ENCODE measurements at places on chromosomes 6 and 20.
A peak's percentile ranks its signal among the peaks of the same experiment; 100 is the strongest.

GRCh38 chr20:7924692-7925091 lies 15.6 kb downstream of the HAO1 start:
- no peak for DNase-seq

- no peak for DNase-seq
These were observed 1.6 kb downstream of the PSMA7 start for GRCh38 chr20:62141397-62142251.

- DNase-seq, result no peak
These were observed 153.6 kb downstream of the CD83 start for GRCh38 chr6:14270925-14271788.

DNA sequence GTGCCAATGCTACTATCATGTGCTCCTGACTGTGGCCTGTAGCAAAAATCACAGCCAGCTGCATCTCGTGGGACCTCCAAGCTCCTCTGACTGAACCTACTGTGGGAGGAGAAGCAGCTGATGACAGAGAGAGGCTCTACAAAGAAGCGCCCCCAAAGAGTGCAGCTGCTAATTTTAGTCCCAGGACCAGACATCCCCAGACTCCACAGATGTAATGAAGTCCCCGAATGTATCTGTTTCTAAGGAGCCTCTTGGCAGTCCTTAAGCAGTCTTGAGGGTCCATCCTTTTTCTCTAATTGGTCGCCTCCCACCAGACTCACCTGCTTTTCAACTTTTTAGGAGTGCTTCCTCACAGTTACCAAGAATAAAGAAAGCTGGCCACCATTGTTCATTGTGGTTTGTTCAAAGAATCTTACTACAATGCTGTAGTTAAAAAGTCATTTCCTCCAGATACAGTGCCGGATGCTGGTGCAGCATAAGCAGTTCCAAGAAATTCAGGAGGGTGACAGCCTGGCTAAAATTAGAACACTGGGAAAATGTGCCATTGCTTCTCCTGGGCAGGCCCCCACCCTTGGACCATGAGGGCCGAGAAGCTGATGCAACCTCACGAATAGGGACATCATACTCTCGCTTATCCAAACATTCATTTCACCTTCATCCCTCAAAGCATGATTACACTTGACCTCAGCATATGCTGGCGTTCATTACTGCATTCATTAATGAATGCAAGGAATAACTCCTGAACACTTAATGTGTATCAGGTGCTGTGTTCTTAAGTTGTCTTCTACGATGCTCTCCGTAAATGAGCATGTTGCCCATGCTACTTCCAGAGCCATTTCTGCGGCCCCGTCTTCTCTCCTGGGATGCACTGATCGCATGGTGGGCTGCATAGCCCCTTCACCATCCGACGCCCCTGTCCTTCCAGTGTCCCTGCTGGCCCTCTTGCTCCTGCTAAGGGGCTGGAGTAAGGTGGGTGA lies 66.4 kb downstream of the LY86 start:
- DNase-seq, result no peak

- DNase-seq, result peak; percentile 67
These were observed 137.8 kb downstream of the BTBD9 start for GRCh38 chr6:38501931-38502330.

DNA sequence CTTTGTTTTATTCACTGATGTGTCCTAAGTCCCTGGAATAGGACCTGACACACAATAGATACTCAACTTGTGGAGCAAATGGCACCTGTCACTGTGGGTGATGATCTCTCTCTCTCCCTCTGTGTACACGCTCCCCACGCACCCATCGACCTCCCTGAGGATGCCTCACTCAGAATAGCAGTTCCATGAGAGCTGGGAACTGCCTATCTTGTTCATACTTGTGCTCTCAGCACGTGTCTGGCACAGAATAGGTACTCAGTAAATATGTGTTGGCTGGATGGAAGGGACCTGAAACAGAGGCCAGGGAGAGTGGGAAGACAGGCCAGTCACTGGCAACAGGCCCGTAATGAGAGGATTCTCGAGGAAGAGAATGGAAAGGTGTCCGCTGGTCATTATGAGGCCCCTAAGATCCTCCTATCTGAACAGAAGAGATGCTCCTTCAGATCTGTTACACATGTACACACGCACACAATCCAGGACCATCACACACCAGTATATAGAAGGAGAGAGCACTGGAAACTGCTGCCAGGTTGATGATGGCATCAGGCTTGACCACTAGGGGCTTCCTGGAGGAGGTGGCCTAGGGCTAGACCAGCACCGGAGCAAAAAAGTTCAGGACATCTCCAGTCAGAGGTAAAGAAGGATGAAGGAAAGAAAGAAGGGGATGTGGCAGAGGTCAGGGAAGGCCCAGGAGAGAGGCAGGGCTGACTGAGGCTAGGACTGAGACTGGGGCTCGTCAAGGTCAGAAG lies 30.9 kb downstream of the VEGFA start:
- DNase-seq, result no peak

- DNase-seq, result peak; percentile 31
These were observed 193.1 kb upstream of the SHLD1 start for GRCh38 chr20:5557123-5557522.

- DNase-seq, result no peak
These were observed 83.4 kb downstream of the BMP6 start for GRCh38 chr6:7809346-7809745.

DNA sequence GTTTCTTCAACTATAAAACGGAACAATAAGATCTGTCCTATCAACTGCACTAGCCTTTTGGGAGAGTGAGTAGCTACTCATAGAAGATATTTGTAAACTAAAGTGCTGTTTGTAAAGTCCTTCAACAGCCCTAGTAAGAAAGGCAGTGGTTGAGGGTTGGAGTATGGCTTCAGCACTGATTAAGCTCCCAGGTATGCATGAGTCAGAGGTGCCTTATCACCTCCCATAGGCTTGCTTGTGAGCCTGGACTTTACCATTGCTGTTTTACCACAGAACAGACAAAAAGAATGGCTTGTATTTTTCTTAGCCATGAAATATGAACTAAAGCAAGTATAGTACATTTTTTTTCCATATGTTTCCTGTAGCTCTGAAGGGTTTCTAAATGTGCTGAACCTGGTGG lies 44.1 kb downstream of the SAMD3 start:
- DNase-seq, result no peak

DNA sequence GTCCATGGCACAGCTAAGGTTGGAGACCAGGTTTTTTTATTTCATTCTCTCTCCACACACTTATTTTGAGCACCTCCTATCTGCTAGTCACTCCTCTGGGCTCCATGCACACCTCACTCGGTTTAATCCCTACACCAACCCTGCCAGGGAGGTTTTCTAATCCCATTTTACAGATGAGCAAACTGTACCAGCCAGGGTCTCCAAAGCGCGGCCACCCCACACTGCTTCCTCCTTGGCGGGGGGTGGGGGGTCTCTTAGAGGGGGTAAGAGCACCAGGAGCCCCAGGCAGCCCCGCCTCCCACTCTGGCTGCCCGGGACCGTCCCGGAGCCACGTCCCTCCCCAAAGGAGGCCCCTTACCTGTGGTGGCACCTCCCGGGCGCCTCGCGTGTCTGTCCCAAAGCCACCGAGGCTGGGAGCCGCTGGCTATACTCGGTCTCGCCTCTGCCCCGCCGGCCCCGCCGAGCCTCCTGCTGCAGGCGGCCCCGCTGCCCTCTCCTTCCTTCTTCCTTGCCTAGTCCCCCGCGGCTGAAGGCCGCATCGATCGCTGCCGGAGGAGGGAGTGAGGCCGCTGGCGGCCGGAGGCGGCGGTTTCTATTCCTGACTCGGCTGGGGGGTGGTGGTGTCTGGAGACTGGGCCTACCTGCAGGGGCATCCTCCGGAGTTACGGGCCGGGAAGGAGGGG lies at the start of gene KCNS1:
Gene KCNS1 (minus strand): TSS at position 565 of the 683 bp plus-strand sequence. CDS start 1,891 bp downstream, outside the sequence.
- DNase-seq, result no peak

DNA sequence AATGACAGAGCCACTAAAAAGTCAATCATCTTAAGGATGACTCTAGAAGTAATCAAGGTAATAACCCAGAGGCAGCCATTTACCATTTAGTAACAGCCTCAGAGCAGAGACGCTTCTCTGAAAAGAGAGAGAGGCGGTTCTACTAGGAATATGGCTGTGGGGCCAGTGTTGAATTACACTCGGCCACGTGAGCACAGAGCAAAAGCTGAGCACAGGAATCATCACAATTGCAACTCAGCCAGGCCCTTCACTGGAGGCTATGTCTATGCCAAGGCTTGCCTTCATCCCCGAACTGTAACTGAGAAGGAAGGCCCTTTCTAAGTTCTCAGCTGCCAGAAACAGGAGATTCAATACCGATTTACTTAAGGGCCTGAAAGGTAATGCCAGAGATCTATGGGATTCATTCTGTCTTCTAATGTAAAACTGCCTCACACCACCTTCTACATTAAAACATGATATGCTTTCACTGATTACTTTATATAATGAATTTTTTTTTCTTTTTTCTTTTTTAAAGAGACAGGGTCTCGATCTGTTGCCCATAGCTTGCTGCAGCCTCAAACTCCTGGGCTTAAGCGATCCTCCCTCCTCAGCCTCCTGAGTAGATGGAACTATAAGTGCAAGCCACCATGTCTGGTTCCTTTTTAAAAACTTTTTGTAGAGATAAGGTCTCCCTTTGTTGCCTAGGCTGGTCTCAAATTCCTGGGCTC lies 67.6 kb downstream of the NUDT3 start:
- peak; percentile 15 for DNase-seq

GRCh38 chr20:13791540-13792459 lies 7.0 kb downstream of the NDUFAF5 start:
- no peak for DNase-seq

DNA sequence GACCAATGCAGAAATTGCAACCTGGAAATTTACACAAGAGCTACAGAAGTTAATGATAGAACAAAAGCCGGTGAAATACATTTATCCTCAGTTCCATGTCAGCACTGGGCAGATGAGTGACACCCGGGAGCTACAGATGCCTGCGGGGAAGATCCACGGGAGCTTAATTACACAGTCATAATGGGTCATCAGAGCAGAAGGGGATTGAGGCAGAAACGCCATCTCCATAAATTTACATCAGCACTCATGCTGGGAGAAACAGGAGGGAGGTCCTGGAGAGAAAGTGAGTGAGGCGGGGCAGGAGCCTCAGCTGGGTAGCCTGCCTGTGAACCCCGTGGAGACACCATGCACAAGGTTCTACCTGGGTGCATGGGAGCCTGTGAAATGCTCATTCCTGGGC lies 37.6 kb upstream of the CST7 start:
- no peak for DNase-seq

DNA sequence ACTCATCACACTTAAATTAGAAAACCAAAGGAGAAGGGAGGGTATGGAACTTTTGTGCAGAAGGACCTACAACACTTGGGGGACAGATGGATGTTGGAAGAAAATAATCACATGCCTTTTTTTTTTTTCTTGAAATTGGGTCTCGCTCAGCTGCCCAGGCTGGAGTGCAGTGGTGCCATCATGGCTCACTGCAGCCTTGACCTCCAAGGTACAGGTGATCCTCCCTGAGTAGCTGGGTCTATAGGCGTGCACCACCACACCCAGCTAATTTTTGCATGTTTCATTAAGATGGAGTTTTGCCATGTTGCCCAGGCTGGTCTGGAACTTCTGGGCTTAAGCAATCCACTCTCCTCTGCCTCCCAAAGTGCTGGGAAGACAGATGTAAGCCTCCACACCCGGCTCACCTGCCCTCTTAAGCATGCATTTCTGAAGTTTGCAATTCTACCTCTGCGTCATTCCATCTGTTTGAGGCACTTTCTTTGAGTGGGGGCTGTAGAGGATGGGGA lies 370.8 kb upstream of the JARID2 start:
- no peak for DNase-seq

DNA sequence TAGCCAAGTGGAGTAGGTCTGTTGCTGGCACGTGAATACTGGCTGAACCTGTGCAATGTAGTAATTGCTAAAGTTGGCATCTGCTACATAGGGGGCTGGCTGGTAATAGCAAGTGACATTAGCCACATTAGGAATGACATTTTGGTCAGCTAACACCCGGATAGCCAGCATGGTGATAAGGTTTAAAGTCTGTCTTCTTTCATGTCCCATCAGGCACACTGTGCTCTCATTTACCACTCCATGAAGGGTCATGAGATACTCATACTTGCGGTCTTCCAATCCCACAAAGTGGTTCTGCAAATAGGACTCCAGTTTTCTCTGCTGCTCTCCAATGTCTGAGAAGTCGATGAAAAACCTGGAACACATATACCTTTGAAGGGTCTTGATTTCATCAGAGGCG lies 2.8 kb downstream of the TENT5A start:
- DNase-seq, result peak; percentile 78

- DNase-seq, result no peak
These were observed 55.4 kb downstream of the MRPL14 start for GRCh38 chr6:44071670-44072451.

- no peak for DNase-seq
These were observed 32.6 kb downstream of the HDGFL1 start for GRCh38 chr6:22601984-22602383.

- DNase-seq, result no peak
These were observed 2.0 kb downstream of the UNC93A start for GRCh38 chr6:167293088-167293589.

DNA sequence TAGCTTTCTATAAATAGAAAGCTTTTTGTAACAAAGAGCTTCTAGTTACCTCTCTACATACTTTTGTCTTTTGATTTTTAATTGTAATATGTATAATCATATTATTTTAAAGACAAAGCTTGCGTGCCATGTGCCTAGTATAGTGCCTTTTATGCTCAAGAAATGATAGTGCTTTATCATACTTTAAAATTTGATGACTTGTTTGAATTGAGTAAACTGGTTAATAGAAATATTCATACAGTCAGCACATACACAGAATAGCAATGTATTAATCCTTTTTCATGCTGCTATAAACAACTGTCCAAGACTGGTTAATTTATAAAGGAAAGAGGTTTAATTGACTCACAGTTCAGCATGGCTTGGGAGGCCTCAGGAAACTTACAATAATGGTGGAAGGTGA lies 313.0 kb downstream of the FRK start:
- no peak for DNase-seq

- no peak for DNase-seq
These were observed 40.1 kb upstream of the SIRPA start for GRCh38 chr20:1855109-1855508.

DNA sequence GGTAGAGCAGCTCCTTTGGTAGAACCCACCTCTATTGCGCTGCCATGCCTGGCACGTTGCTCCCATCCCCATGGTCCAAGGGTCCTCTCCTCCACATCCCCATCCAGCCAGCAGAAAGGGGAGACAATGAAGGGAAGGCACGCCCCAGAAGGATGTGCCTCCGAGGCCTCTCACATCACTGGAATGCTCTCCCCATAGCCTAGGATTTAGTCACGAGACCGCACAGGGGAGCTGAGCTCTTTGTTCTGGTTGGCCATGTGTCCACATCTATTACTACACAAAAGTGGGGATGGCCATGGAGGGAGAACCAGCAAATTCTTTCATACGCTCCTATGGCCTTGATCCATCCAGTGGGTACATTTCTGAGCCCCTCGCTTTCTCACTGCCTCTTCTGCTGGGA lies 60.5 kb upstream of the SALL4 start:
- DNase-seq, result no peak

GRCh38 chr6:101883505-101883904 lies 490.0 kb downstream of the GRIK2 start:
- no peak for DNase-seq
